NCI-H146 (cell line): ENCODE measurements at places on chromosomes 7 and 10.

DNA sequence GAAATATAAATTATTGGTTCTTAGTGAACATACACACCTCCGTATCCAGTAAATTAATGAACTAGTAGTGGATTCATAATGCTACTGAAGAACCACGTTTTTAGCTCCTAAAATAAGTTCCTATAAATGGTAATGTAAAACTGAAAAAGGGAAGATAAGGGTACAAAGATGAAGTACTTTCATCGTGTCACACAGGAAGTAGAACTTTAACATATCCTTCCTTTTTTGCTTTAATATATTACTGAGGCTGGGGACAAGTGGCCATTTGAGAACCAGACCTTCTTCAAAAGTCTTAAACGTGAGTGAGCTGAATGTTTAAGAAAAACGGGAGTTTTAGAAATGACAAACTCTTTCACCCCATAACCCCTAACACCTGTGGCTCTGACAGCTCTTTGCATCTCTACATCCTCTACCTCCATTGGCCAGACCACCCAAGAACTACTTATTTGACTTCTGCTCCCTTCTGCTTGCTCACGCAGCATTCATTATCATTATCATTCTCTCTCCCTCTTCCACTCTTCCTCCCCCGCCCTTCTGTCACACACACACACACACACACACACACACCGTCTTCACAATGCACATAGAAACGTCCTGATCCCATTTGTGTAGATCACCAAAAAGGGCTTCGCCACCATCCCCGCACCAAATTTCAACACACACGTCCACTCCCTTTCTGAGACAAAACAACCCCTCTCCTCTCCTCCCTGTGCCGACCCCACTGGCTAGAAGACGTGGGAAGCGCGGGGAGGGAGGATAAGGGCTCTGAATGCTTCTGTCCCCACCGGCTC, 677 bp downstream of the SKAP2 start:
- no peak for DNase-seq

DNA sequence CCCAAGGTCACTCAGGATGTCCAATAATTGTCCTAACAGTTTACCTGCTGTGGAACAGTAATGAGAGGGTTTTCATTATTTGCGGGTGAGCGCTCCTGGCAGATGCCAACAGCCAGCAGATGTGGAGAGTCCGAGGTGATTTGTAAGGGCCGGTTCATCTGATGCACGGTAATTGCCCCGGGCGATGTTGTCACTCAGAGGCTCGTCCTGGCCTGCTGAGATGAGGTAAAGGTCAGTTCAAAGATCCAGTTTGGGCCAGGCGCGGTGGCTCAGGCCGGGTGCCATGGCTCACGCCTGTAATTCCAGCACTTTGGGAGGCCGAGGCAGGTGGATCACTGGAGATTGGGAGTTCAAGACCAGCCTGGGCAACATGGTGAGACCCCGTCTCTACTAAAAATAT, 16.9 kb downstream of the LHPP start:
- DNase-seq: peak; percentile 83

DNA sequence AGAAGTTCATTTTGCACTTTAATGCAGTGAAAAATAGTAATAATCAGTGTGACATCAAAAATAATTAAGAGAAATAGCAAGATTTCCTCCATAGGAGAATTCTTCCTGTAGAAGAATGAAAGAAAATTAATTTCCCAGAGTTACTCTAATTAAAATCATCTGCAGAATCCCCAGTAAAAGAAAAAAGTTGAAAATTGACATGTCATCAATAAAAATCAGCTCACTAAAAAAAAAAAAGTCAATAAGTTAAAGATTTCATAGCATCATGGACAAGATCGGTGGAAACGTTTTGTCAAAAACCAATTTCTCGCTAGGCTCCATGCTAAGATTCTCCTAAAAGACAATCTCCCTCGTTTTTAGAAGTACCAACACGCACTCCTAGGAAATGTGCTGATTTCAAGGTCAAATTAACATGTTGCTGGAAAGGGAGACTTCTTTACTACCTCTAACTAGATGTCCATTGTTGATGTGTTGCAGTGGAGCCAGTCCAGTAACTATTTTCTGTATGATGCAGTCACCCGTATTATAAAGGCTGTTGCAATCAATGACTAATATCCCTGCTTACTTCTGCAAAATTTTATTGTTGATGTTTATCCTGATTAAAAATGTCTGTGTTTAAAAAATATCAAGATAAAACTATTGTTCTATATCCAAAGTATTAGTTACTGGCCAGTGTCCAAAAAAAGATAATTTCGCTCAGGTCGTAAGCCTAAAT, 591.9 kb upstream of the MGMT start:
- DNase-seq: no peak

DNA sequence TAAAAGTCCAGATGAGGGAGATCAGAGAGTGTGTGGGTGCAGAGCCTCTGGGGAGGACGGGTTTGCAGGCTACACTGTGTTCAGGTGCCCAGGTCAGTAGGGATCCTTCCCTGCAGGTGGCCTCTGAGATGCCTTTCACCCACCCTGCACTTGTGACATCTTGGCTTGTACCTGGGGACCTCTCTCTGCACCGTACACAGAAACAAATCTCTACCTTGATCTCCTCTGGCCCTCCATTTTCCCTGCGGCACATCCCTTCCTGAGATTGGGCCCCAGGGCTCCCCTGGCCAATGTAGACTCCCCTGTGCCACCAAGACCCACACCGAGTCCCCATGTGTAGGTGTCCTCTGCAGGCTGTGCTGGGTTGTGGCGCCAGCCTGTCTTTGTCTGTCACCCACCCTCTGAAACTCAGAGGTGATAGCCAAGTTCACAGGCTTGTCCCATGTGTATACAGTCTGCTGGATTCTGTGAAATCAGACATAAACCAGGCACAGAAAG, 140.6 kb downstream of the PTPN20 start:
- no peak for DNase-seq

GRCh38 chr7:44372560-44373417, 47.4 kb upstream of the CAMK2B start:
- no peak for DNase-seq

DNA sequence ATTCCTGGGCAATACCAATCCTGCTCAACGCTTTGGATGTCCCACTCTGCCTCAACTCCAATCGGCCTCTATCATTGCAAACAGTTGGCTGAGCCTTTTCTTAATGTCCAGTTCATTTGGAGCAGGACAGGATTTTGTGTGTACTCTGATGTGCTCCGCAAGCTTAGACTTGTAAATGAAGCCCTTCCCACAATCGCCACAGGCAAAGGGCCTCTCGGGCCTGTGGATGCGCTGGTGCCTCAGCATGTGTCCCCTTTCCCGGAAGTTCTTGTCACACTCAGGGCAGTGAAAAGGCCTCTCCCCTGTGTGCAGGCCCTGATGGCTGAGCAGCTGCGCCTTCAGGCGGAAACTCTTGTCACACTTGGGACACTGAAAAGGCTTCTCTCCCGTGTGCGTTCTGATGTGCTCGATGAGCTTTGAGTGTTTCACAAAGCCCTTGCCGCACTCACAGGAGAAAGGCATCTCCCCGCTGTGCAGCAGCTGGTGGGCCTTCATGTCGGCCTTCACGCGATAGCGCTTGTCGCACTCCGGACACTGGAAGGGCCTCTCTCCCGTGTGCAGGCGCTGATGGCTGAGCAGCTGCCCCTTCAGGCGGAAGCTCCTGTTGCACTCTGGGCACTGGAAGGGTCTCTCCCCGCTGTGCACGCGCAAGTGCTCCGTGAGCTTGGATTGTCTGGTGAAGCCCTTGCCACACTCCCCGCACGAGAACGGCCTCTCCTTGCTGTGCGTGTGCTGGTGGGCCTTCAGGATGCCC, 20.0 kb downstream of the ZNF786 start:
- DNase-seq: no peak

- DNase-seq: no peak
These were observed 35.5 kb downstream of the CLIP2 start for GRCh38 chr7:74324531-74325209.

DNA sequence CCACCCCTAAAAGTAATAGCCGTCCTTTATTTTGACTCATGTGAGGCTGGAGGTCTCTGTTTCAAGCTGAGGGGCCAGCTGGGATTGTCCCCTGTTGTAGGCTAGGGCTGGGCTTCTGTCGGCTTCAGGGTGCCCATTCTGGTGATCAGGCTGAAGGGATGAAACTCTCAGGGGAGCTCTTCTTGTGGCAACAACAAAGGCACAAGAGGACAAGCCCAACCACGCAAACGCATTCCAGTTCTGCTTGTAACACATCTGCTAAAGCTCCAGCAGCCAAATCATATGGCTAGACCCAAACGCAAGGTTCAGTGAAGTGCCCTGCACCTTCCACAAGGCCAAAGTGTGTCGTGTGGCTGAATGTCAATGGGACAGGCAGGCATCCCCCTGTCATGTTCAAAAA, 405.7 kb downstream of the INHBA start:
- no peak for DNase-seq

DNA sequence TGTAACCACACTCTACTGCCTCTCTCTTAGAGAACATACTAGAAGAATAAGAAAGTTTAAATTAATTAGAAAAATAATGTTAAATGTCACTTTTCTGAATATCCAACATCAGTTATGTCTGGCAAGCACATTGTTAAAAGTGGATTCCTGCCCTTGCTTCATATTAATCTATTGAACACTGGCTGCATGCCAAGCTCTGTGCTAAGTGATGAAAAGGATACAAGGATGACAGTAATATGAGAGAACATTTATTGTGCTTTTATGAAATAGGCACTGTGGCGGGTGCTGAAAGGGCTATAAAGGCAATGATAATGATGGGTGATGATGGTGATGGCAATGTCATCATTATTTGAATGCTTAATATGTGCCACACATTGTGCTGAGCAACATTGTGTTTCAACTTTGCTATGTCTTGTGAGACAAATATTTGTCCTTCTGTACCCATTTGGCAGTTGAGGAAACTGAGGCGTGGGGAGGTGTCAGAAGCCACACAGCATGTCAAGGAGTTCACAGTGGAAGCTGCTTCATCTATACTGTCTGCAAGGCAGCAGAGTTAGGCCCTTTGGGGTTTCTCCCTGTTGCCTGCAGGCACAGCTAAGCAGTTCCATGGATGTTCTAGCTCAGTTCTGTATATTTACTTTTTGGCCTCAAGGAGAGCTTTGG, 64.2 kb upstream of the RAPGEF5 start:
- DNase-seq: peak; percentile 15

- no peak for DNase-seq
These were observed 453 bp upstream of the GALNT17 start for GRCh38 chr7:71131256-71132126.

- DNase-seq: no peak
These were observed 810 bp downstream of the OPN4 start for GRCh38 chr10:86655173-86655540.

GRCh38 chr10:86153751-86154150, 212.8 kb downstream of the GRID1 start:
- DNase-seq: no peak

DNA sequence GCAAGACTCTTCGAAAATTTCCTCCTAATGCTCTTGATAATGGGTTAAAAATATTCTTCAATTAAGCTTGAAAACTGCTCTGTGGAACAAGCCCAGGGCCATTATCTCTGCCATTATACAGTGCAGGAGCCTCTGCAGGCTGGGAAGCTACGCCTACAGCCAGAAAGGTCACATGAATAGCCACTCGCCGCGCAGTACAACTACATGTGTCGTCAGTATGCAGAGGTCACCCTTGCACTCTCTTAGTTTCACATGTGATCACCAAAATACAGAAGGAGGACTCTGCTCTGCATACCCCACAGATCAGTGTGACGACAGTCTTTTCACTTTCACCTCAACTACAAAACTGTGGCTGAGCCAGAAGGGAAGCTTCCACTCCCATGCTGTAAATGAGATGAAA, 141.8 kb upstream of the C1QL3 start:
- DNase-seq: peak; percentile 89

DNA sequence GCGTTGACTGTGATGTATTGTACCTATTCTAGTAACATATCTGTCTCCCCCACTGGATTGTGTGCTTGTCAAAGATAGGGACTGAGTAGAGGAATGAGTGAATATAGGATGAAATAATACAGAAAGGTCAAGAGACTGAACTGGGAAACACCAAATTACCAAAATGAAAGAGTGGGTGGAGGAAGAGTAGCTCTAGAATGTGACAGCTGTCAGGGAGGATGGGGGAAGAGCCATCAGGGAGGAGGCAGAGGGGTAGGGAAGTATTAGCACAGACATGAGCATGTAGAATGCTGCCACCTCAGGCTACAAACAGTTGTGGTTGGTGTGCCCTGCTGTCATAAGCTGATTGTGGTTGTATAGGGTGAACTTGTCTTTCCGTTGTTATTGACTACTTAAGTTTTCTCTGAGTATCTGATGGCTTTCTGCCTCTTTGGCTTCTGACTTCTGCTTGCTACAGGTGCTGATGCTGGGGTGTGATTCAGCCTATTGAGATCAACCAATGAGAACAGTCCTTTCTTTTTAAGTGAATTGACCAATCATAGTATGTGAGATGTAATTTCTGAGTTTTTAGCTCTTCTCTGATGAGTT, 5.6 kb downstream of the CCSER2 start:
- DNase-seq: no peak

DNA sequence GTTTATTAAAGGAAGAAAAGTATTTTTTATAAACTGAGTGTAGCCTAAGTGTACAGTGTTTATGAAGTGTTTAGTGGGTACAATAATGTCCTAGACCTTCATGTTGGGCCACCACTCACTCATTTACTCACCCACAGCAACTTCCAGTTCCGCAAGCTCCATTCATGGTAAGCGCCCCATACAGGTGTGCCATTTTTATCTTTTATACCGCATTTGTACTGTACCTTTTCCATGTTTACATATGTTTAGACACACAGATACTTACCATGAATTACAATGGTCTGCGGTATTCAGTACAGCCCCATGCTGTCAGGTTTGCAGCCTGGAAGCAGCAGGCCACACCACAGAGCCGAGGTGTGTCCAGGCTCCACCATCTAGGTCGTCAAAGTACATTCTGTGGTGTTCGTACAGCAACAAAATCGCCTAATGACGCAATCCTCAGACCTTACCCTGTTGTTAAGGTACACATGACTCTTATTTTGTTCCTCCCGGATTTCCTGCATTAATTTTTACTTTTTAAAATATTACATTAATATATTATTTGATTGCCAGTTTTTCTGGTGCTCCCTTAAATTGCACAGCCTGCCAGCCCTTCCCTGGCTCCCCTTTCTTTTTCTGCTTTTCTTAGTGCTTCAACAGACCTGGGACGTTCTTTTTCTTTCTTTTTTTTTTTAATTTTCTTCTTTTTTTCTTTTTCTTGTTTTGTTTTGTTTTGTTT, 881 bp upstream of the SSBP1 start:
- peak; percentile 69 for DNase-seq

GRCh38 chr10:35882422-35883150, 240.5 kb upstream of the FZD8 start:
- no peak for DNase-seq

GRCh38 chr10:98354491-98354890, 60.5 kb downstream of the PYROXD2 start:
- peak; percentile 35 for DNase-seq
